Muscle of arm (tissue), 14 donors: ENCODE measurements at places on chromosomes 12 and 14. TPM values are rescaled to one million over a fixed set of nuclear protein-coding genes. Genes with fewer than 3 reads are reported as not detected.

Gene KRT7
- 0.69 TPM for polyA plus RNA-seq

Gene BHLHE41
- polyA plus RNA-seq, result 0.95 TPM

Gene LARP4
- 30.1 TPM for polyA plus RNA-seq

Gene ARID2
- polyA plus RNA-seq, result 16.4 TPM

Gene MFAP5
- polyA plus RNA-seq, result 147 TPM

Gene SLC7A8
- 6.9 TPM for polyA plus RNA-seq

Gene ACOT6
- not detected for polyA plus RNA-seq

Gene PRIMA1
- 4.5 TPM for polyA plus RNA-seq

Gene EPYC
- not detected for polyA plus RNA-seq

Gene ALKBH1
- 9.9 TPM for polyA plus RNA-seq

Gene IL22
- polyA plus RNA-seq, result not detected

Gene ERP27
- polyA plus RNA-seq, result not detected

Gene LUM
- polyA plus RNA-seq, result 476 TPM

Gene FAIM2
- polyA plus RNA-seq, result 8.4 TPM

Gene SCFD1
- polyA plus RNA-seq, result 74.2 TPM

Gene ISM2
- 1.1 TPM for polyA plus RNA-seq

Gene PLCZ1
- not detected for polyA plus RNA-seq

Gene GPRC5D
- polyA plus RNA-seq, result not detected

Gene ERGIC2
- 83.8 TPM for polyA plus RNA-seq

Gene IAPP
- not detected for polyA plus RNA-seq

Gene PXMP2
- 22.6 TPM for polyA plus RNA-seq

Gene IL31
- polyA plus RNA-seq, result not detected

Gene SLC25A47
- not detected for polyA plus RNA-seq

Gene TCL1B
- not detected for polyA plus RNA-seq

Gene PTPRB
- 17.7 TPM for polyA plus RNA-seq

Gene TAS2R9
- polyA plus RNA-seq, result not detected

Gene ABCC9
- 96.0 TPM for polyA plus RNA-seq

Gene PARPBP
- 7.9 TPM for polyA plus RNA-seq

Gene NUAK1
- 23.4 TPM for polyA plus RNA-seq

Gene RILPL2
- 1.5 TPM for polyA plus RNA-seq

Gene CCDC59
- polyA plus RNA-seq, result 35.2 TPM

Gene TMPRSS12
- 0.19 TPM for polyA plus RNA-seq

Gene NKX2-1
- not detected for polyA plus RNA-seq

Gene RPGRIP1
- polyA plus RNA-seq, result 0.81 TPM

Gene PLXNC1
- polyA plus RNA-seq, result 24.3 TPM
